Caudate nucleus (tissue), 63 donors: ENCODE measurements at places on chromosomes 11 and 22.

DNA sequence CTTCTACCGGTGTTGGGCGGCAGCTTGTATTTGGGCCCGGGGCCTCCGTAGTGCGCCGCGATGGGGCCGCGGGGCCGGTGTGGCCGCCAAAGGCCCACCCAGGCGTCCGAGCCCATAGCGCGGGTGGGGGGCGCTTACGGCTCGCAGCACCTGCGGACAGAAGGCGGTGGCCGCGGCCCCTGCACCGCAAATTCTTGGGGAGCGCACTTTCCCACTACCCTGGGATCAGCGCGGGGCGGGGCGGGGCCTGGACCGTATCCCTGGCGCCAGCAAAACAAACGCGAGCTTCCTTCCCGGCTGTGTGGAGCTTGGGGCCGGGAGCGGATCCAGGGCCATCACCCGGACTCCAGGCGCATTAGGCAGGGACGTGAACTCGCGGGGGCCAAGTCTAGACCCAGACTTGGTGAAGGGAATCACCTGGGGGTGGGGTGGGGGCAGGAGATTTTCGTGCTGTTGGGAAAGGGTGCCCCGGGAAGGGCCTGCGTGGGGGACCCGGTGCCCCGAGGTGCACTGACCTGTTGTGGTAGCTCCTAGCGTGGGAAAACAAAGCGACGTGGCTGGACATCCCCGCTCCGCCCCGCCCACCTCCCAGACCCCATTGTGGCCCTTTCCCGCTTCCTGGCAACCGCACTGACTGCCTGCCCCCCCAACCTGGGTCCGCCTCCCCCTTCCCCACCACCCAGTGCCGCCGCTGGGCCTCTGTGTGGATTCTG lies 2.3 kb upstream of the TYMP start:
- DNase-seq = no peak

DNA sequence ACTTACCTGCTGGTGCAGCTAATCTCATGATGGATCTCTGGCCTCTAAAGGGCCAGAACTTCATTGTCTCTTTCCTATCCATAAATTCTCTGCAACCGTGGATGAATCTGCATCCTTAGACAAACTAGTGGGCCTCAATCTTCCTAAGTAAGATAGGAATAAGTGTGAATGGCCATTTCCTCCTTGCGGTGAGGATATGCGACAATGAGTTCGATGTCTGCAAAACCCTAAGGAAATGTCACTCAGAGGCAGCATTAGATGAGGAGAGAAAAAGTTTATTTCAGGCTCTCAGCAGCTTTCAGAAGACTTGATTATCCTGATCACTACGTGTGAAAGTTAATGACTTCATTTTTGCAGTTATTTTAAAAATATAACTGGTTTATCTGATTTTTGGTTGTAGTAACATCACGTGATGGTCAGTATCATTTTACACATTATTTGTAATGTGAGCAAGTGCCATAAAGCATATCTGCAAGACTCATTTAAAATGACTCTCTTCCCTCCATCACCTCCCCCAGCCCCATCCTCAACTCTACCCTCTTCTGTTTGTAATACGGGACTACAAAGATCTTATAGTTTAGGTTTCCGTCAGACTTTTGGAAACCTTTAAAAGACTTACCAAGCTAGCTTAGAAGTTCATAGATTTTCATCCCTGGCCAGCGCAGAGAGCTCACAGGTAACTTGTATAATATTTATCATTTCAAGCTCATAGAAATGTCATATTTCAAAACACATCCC lies 10.2 kb downstream of the GRAP2 start:
- no peak for DNase-seq

DNA sequence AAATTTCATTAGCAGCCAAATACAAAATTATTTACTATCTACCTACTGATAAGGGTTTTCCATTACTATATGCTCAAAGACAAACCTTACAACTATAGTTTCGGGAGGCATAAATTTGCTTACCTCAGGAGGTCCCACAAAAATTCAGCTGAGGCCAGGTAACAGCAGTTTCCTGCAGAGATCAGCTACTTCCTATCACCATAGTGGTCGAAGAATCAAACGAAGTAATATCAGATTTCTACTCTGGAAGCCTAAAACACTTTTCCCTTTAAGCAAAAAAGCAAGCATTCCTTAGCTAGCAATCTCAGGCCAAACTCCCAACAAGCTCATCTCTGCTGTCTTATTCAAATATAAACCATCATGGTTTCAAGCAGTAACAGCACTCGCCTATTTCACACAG lies 3.1 kb downstream of the NAP1L4 start:
- no peak for DNase-seq

- no peak for DNase-seq
Measured at GRCh38 chr11:1084561-1085439, 10.1 kb downstream of the MUC2 start.
